ENCODE measurements at places on chromosomes 1 and 21. TPM values are rescaled to one million over a fixed set of nuclear protein-coding genes. Genes with fewer than 3 reads are reported as not detected.
A peak's percentile ranks its signal among the peaks of the same experiment; 100 is the strongest.

RGSL1 gene
- not detected for total RNA-seq

DNA sequence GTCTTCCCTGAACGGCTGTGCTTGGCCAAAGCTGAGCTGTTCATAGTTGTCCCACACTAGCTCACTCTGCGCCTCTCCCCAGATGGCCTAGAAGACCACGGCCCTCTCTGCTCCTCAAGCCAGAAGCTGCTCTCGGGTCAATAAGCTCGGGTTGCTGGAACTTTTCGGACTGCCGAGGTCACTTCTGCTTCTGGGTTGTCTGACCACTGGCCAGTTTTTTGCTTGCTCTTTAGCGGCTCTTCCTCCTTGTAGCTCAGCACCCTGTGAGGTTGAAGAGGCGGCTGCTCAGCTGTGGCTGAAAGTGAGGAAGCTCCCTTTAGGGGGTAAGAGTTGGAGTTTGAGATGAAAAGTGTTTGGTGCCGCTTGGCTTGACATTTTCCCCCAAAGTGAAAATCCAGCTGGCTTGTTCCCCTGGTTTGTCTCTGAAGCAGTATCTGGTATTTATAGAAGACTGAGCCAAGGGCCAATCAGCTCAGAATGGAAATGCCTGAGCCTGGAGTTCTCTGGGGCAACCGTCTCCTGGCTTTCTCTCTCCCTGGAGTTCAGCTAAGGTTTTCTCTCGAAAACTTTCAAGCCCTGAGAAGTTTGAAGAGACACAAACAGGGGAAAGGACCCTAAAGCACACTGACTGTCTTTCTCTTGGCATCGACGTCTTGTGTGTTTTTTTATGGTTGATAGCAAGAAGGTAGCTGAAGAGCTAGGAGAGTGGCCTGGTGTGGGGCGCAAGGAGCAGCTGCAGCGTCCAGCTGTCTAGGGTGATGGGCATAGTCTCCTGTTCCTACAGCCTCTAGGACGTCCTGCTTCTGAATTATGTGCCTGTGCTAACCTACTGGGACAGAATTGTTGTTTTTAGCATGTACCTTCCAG is 72.0 kb downstream of the SYT6 start:
- H3K27ac ChIP-seq = no peak overlapping the region
- H3K4me1 ChIP-seq = no peaks in the 10 kb centered on the region
- H3K36me3 ChIP-seq = no peaks in the 10 kb centered on the region
- no peak for DNase-seq
- no peaks in the 10 kb centered on the region for H3K27me3 ChIP-seq

- H3K27ac ChIP-seq = no peak overlapping the region
- H3K4me3 ChIP-seq = no peak overlapping the region
- H3K36me3 ChIP-seq = no peaks in the 10 kb centered on the region
- H3K27me3 ChIP-seq = peaks cover 63% of the 10 kb centered on the region
Measured at GRCh38 chr1:3393024-3393986, 61.2 kb upstream of the ARHGEF16 start.

GRCh38 chr1:115976062-115976920 is at the start of gene SLC22A15:
TSS of gene SLC22A15 (plus strand) at chr1:115976513. CDS start at chr1:115976628, 115 bp downstream.
- peak within 1 kb of the TSS; percentile 58 for H3K4me3 ChIP-seq
- H3K4me1 ChIP-seq = peaks cover 9% of the 10 kb centered on the region
- no peaks in the 10 kb centered on the region for H3K27me3 ChIP-seq
- DNase-seq = no peak
- peak within 1 kb of the TSS; percentile 25 for H3K27ac ChIP-seq

DNA sequence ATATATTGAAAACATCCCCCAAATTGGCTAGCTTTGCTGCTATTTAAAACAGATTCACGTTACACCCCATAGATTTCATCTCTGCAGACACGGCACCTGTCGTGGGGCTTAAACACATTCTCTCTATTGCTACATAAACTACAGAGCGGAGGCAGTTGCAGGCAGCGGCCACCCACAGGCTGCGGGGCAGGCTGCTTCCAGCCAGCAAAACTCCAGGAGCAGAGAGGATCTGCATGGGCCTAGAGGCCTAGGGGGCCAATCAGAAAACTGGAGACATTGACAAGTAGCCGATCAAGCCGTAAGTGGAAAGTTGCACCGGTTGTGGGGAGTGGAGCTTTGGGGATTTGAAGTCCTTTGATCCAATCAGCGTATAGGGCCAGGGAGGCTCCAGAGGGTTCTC is 129.0 kb upstream of the KLHDC7A start:
- H3K36me3 ChIP-seq = no peaks in the 10 kb centered on the region
- H3K27ac ChIP-seq = no peak overlapping the region
- no peak overlapping the region for H3K4me3 ChIP-seq
- H3K4me1 ChIP-seq = no peaks in the 10 kb centered on the region
- peaks cover 2% of the 10 kb centered on the region for H3K27me3 ChIP-seq

- no peaks in the 10 kb centered on the region for H3K36me3 ChIP-seq
- H3K27ac ChIP-seq = no peak overlapping the region
- no peak overlapping the region for H3K4me3 ChIP-seq
- DNase-seq = no peak
- H3K27me3 ChIP-seq = no peaks in the 10 kb centered on the region
- H3K4me1 ChIP-seq = no peaks in the 10 kb centered on the region
Measured at GRCh38 chr1:174713796-174714195, 266.0 kb downstream of the GPR52 start.

DNA sequence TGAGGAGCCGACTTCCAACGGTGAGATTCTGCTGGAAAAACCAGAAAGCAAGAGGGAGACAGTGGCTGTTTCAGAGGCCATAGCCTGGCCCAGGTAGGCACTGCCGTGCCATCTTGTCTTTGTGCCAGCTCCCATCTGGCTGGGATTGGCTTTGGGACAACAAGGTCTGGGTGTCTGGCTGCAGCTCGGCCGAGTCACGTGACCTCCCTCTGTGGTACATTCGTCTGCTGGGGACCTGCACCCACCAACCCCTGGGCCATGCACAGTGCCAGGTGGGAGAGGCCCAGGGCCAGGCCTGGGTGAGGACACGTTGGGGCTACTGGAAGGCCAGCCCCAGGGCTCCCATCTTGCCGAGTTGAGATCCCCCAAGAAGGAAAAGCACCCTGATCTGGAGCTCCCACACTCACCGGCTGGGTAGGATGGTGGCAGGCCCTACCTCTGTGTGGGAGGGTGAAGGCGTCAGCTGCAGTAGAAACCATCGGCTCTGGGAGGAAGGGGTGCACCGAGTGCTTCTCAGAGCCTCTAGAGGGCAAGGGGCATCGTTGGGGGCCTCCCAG is 25.3 kb upstream of the TTC34 start:
- H3K4me1 ChIP-seq = peaks cover 8% of the 10 kb centered on the region
- no peak overlapping the region for H3K4me3 ChIP-seq
- H3K36me3 ChIP-seq = peaks cover 2% of the 10 kb centered on the region
- no peak overlapping the region for H3K27ac ChIP-seq

KCNJ6 gene
- not detected for total RNA-seq

ADPRS gene
- 30.2 TPM for total RNA-seq

ADGRL4 gene
- total RNA-seq = 0.16 TPM

SMPDL3B gene
- total RNA-seq = 0.35 TPM

- DNase-seq = peak; percentile 7
- H3K27ac ChIP-seq = no peak overlapping the region
- H3K4me3 ChIP-seq = no peak overlapping the region
- H3K36me3 ChIP-seq = no peaks in the 10 kb centered on the region
Measured at GRCh38 chr1:4652631-4653327, 1.6 kb upstream of the AJAP1 start.
